Stimulated activated CD8-positive, alpha-beta memory T cell treated with anti-CD3 and anti-CD28 coated beads, Interleukin-4, amount 100 ng/mL, for 4 hours (primary cell): ENCODE measurements at places on chromosomes 2 and 18.

DNA sequence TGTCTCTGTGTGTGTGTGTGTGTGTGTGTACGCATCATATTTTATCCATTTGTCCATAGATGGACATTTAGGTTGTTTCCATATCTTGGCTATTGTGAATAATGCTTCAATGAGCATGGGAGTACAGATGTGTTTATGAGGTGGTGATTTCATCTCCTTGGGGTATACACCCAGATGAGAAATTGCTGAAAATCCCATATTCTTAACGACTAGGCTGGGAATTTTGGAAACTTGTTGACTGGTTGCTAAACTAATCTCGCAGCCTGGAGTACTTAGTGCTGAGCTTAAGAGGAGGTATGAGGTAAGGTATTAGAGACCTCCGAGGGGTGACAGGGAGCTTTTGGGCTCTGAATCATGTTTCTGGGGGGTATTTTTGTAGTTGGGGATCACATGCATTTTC lies 66.0 kb upstream of the SPRED2 start:
- DNase-seq: no peak

DNA sequence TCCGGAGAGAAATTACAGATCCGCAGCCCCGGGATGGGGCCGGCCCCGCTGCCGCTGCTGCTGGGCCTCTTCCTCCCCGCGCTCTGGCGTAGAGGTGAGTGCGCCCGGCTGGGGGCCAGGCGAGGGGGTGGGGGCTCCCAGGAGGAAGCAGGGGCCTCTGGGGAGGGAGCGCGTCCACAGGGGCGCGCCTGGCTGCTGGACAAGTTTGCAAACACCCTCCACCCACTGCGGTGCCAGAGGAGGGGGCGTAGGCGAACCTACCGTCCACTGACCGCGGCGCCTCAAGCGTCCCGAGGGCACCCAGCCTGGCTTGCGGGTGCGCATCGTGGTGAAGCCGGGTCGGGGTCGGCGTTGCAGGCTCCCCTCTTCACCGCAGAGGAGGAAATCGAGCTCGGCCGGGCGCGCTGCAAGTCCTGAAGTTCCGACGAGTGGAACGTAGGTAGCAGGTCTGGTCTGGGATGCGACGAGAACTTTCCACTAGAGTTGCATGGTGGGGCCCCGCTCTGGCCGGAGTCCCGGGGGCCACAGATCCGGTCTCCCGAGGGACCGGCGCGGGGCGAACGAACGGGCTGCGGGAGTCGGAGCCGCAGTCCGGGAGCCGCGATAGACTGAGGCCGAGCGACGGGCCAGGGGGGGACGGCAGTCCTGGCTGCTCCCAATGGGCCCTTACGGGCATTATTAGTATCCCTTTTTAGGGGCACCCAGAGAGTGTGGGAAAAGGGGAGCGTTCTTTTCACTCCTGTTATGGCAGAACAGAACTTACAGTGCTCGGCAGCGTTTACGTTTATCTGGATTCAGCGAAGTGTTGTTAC lies 502 bp downstream of the MERTK start:
- DNase-seq: no peak

GRCh38 chr2:206084439-206084869 lies 1.5 kb downstream of the INO80D start:
- DNase-seq: no peak

- DNase-seq: no peak
Observed at GRCh38 chr2:204890680-204891079, 345.4 kb downstream of the PARD3B start.

DNA sequence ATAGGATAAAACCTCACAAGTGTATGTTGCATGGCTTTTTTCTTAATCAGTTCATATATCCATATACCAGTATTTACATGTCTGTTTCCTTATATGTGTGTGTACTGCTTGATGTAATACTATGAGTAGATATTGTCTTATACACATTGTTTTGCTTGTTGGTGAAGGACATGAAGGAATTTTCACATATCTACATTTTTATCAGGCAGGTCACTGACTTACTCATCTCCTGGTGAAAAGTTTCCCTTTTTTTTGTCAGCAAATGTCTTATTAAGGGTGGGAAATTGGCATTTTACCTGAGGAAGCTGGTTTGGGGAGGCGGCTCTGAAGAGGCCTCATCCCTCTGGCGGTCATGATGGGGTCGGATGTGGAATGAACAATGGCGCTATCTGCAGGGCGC lies 61.4 kb upstream of the LYPD1 start:
- no peak for DNase-seq
